ENCODE measurements at places on chromosomes 2 and 18. TPM values are rescaled to one million over a fixed set of nuclear protein-coding genes. Genes with fewer than 3 reads are reported as not detected.

Gene ERICH2
- not detected for total RNA-seq

Gene DNAJC5G
- not detected for total RNA-seq

Gene ORMDL1
- 70.5 TPM for total RNA-seq

Gene ALLC
- total RNA-seq, result not detected

DNA sequence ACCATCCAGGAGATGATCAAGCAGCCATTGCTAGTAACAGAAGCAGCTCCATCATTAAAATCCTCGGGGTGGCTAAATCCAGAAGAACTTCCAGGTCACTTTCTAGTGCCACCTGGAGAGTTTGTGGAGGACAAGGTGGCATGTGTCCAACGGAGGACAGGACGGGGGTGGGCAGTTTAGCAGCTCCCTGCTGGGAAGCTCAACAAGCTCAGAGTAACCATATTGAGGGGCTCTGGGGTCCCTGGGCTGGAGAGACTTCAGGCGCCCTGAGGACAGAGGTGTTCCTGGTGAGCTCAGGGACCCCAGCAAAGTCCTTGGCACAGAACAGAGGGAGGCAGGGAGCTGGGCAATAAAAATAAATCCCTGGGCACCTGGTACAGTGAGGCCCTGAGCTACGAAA, 140.0 kb upstream of the FHL2 start:
- H3K4me1 ChIP-seq, result no peaks in the 10 kb centered on the region
- H3K36me3 ChIP-seq, result no peaks in the 10 kb centered on the region
- H3K27me3 ChIP-seq, result peaks cover 5% of the 10 kb centered on the region
- no peak overlapping the region for H3K4me3 ChIP-seq
- no peak overlapping the region for H3K27ac ChIP-seq

DNA sequence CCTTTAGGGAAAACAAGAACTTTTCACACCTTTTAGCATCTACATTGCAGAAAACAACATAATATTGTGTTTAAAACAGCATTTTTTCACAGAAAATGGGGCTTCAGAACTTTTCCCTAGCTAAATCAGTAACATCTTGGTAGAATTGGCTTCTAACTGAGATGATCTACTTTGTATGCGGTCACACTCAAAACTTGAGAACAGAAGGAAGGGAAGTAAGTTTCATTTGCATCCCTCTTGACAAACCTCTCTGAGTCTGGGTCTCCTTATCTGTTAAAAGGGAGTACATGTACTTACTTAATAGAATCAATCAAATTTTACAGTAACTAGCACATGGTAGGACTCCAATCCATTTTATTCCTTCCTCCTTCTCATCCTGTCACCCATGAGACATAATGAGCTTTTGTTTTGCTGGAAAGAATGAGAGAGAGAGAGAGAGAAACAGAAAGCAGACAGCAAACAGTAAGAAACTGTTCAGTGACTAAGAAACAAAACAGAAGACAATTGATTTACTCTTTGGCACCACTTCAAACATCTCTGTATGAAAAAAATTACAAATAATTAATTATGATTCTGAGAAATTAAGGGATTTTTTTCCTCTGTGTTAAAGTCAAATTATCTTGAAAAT, 387.3 kb downstream of the SATB2 start:
- ATAC-seq, result no peak
- H3K36me3 ChIP-seq, result no peaks in the 10 kb centered on the region
- no peak overlapping the region for H3K4me3 ChIP-seq
- H3K4me1 ChIP-seq, result no peaks in the 10 kb centered on the region
- H3K27me3 ChIP-seq, result no peaks in the 10 kb centered on the region

GRCh38 chr2:8314063-8314462, 367.8 kb upstream of the ID2 start:
- H3K36me3 ChIP-seq, result no peaks in the 10 kb centered on the region
- no peak overlapping the region for H3K27ac ChIP-seq
- no peak for ATAC-seq

GRCh38 chr18:2627821-2628276, 27.7 kb upstream of the SMCHD1 start:
- no peak overlapping the region for H3K27ac ChIP-seq
- no peak for ATAC-seq
- H3K4me3 ChIP-seq, result no peak overlapping the region
- H3K36me3 ChIP-seq, result no peaks in the 10 kb centered on the region
- no peaks in the 10 kb centered on the region for H3K27me3 ChIP-seq
- H3K4me1 ChIP-seq, result no peaks in the 10 kb centered on the region

- H3K4me3 ChIP-seq, result no peak overlapping the region
- no peaks in the 10 kb centered on the region for H3K27me3 ChIP-seq
- no peak overlapping the region for H3K27ac ChIP-seq
- H3K4me1 ChIP-seq, result no peaks in the 10 kb centered on the region
Measured at GRCh38 chr18:73932976-73933375, 214.7 kb downstream of the FBXO15 start.

DNA sequence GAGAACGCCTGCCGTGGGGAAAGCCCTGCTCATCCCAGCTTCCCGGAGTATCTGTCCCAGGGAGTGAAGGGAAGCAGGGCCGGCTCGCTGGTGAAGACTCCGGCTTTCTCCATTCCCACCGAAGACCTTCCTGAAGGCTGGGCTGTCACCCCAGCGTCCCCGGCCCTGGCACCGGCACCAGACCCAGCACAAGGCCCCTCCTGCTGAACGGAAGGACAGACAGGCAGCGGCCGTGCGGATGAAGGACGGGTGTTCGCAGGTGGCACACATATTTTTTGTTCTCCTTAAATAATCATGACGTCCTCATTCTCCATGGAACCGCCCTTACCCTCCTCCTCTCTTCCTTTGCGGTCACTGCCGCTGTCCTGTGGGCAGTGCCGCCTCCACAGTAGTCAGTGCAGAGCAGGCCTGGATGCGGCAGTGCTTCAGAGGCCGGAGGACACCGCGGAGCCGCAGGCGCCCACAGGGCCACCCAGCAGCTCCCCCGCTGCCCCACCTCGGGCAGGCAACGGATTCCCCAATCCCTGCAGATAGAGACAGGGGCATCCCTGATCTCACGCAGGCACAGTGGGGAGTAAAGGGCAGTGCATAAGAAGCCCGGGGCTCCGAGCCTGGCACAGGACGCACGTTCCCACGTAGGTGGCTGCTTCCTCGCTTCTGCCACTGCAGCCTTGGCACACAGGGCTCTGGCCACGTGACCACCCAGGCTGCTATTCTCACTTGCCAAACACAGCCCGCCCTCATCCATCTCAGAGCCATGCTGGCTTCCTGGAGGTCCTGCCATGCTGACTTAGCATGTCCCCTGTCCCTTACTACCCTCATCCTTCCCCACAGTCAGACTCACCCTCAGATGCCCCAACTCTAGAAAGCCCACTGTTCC, 229.7 kb downstream of the EIPR1 start:
- no peaks in the 10 kb centered on the region for H3K4me1 ChIP-seq
- ATAC-seq, result no peak
- no peak overlapping the region for H3K4me3 ChIP-seq
- H3K27ac ChIP-seq, result no peak overlapping the region
- H3K27me3 ChIP-seq, result peaks cover 29% of the 10 kb centered on the region

DNA sequence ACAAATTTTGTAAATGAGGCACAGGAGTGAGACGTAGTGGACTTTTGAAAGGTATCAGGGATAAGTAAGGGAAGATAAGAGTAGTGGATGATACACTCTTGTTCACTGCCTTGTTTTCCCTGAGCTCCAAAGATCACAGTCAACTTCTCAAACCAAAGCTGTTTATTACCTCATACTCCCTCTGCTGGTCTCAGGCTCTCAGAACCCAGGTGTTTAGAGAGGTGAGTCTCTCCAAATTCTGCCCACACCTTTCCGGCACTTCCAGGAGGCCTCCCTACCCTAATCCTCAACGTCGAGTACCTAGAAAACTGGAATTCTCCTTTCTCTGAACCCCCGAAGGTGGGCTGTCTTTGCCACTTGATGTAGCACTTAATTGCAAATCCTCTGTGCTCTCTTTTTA, 621.1 kb downstream of the BCL11A start:
- ATAC-seq, result no peak
- no peak overlapping the region for H3K27ac ChIP-seq
- no peaks in the 10 kb centered on the region for H3K27me3 ChIP-seq
- H3K36me3 ChIP-seq, result no peaks in the 10 kb centered on the region

DNA sequence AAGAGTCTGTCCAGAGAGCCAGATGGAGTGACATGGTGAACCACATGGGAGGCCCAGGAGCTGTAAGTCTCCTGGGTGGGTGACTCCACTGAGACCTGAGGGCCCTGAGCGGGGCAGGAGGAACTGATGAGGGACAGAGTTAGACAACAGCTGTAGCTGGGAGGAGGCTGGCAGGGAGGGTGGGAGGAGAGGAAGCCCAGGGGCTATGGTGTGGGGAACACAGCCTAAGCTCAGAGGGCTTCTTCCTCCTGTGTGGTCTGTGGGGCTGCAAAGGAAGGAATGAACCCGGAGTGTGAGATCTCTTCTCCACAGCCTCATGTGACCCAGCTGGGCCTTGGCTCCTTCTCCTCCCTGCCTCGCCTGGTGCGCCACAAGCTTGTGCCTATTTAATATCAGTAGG, 395.6 kb upstream of the HS6ST1 start:
- H3K27me3 ChIP-seq, result peaks cover 21% of the 10 kb centered on the region
- no peaks in the 10 kb centered on the region for H3K36me3 ChIP-seq
- H3K27ac ChIP-seq, result no peak overlapping the region
- no peak for ATAC-seq

Data from gastroesophageal sphincter (tissue), 4 donors.